ENCODE measurements at places on chromosomes 13 and 19.
A peak's percentile ranks its signal among the peaks of the same experiment; 100 is the strongest.

DNA sequence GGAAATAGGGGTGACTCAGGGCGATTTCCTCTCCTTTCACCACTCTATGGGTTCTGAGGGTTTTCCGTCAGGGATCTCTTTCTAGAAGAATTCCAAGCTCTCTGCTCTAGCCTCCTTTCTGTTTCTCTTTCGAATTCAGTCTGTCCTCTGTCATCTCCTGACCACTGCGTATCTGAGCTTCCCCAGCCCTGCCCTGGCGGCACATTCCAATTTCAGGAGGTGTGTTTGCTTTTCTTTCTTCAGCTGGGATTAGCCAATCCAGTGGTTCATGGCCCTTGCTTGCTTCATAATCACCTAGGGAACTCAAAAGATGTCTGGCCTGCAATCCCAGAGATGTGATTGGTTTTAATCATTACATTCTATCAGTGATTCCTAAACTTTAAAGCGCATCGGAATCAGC lies 9.4 kb downstream of the IFNL2 start:
- no peak for DNase-seq

DNA sequence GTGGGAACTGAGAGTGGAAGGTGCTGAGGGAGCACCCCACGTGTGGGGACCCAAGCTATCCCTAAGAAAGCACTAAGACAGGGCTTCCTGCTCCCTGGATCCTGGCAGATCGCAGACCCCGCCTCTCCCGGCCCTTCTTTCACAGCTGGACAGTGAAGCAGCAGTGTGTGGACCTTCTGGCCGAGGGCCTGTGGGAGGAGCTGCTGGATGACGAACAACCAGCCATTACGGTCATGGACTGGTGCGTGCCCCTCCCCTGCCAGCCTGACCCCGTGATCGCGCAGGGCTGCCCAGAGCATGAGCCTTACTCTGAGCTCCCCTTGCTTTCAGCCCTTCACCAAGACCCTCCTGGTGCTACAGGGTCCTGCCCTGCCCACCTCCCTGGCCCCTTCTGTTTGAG lies 2.3 kb downstream of the NCCRP1 start:
- no peak for DNase-seq

- no peak for DNase-seq
Measured at GRCh38 chr13:25988661-25989060, 63.2 kb downstream of the SHISA2 start.

- DNase-seq = no peak
Measured at GRCh38 chr19:10433131-10433536, 12.8 kb downstream of the PDE4A start.

DNA sequence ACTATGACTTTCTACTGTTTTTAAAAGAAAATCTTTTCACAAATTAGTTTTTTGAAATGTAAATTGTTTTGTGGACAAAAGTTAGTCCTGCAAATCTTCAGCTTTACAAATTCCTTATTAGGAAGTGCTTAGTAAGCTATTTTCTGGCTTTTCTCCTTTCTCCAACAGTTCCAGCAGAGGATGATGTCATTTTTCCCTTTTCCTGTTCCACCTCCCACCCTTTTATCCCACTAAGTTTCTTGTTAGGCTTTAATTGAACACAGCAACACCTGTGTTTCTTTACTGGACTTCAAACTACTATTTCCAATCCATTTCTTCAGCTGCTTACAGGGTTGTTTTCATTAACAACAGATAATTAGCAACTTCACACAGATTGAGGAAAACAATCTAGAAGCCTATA lies 389.2 kb downstream of the NDFIP2 start:
- DNase-seq = no peak

DNA sequence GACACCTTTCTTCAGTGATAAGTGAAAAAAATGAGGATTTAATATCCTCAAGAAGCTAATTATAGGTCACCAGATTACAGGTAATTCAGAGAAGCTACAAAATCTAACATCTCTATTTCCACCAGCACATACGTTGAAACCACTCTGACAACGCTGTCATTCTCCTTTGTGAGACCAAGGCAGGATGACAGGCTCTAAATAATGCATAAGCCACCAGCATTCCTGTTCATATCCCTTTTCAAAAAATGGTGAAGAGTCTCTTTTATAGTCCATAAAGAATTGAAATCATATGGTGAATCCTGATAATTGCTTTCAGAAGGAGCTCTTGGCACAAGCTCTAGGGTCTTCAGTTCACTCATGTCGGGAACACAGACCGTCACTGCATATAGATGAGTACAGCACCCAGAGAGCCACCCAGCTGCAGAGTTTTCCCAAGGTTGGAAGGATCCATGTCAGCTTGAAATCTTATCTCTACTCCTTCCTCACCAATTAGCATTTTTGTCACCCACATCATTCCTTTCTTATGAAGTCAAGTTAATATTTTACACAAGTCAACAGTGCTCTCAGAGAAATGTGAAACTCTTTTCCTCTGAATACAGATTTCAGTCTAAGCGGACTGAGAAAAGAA lies 431.4 kb downstream of the TBC1D4 start:
- no peak for DNase-seq

- no peak for DNase-seq
Measured at GRCh38 chr13:76751278-76751677, 134.9 kb downstream of the KCTD12 start.

- no peak for DNase-seq
Measured at GRCh38 chr19:17423429-17424208, 3.8 kb downstream of the MVB12A start.

- no peak for DNase-seq
Measured at GRCh38 chr19:57434386-57435061, 601 bp upstream of the ZNF749 start.

- DNase-seq = no peak
Measured at GRCh38 chr13:97278435-97279411, 56.6 kb downstream of the MBNL2 start.

DNA sequence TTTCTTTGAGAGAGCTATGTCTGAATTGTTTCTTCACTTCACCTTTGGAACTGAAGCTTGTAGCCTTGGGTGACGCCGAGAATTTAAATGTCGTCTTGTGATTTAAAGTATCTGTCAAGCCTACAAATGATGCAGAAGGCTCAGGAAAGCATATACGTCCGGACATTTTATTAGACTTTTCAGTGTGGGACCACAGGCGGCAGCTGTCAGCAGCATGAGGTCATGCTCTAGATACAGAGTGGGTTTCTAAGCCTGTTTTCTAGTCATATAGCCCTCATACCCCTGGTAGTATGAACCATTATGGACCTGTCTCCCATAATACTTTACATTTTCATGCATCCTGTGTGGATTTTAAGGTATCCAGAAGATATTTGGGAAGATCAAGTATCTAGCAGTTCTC lies 212.3 kb downstream of the ATP8A2 start:
- no peak for DNase-seq

DNA sequence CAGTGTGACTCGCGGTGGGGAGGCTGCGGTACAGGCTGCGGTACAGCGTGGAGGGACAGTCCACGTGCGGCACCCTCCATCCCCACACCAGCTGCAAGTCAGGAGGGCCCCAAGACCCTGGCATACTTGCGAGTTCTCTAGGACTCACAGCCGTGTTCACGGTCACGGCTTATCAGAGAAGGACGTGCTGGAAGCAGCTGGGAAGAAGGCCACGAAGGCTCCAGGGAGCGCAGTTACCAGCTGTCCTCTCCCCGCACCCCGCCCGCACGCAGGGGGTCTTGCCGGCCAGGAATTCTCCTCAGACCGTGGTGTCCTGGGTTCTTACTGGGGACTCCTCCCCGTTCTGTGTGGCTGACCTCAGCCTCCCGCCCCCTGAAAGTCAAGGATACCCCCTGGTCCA lies 6.2 kb downstream of the ZNF444 start:
- DNase-seq = no peak

GRCh38 chr13:83125791-83126190 lies 756.5 kb downstream of the SLITRK1 start:
- no peak for DNase-seq

DNA sequence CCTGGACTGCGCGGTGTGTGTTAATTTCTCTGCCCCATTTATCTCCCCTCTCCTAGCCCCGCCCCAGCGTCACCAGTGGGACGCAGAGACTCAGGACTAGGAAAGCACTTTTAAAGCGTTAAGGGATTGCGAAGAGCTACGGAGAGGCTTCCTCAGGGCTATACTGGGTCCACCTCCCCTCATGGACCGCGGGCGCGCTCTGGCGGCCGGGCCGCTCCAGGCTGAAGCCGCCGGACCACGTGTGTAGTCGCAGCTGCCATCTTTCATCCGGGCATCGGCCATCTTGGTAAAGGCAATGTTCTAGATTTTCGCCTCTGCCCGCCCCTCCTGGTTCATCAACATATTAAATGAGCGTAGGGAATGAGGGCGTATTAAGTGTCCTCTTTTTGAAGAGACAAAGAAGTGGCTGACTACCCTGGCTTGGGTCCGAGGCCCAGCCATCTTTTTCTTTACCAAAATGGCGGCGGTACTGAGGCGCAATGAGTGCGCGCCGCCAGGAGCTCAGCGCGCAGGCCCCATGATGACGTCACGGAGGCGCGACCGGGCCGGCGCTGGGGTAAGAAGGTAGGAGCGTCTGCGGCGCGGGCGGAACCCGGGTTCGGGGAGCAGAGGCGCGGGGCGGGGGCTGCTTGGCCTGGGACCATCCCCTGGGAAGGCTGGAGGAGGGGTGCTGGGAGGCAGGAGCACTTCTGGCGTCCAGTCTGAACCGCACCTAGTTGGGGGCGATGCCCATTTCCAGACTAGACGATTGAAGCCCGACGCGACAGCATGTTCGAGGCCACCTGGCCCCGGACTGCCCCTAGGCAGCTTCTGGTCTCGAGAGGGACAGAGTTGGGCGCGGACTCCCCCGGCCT lies at the start of gene CCDC124:
TSS of gene CCDC124 (plus strand) at position 531 of the 854 bp plus-strand sequence. CDS start 3,406 bp downstream, outside the sequence.
- peak; percentile 92 for DNase-seq

DNA sequence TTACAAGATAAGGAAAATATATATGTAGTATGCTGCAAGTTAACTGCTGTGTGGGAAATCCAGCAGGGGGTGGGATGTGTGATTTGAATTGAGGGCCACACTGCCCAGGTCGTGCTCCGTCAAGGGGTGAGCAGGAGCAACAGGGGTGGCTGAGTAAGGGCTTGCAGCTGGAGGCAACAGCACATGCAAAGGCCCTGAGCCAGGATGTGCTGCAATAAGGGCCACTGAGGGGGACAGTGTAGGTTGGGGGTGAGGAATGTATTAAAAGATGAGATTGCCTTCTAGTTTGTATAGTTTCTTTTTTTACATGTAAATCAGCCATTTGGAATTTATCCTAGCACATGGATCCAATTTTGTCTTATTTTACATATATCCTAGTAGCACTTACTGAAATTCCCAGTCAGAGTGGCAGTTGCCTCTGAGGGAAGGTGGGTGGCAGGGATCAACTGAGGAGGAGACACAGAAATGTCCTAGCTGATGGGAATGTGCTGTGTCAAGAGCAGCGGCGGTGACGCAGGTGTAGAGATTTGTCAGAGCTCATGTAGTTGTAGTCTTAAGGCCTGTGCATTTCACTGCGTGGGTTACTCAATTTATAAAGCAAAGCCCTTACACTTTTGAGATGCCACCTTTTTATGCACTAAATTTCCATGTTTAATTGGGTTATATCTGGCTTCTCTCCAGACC lies 5.4 kb upstream of the RBM42 start:
- no peak for DNase-seq

GRCh38 chr13:90315061-90315460 lies 1032.4 kb upstream of the MIR17HG start:
- no peak for DNase-seq

GRCh38 chr19:10439588-10439987 lies 19.2 kb downstream of the PDE4A start:
- DNase-seq = no peak

GRCh38 chr13:92265408-92265807 lies 867.0 kb downstream of the GPC5 start:
- DNase-seq = no peak
